Activated gamma-delta T cell (primary cell): ENCODE measurements at places on chromosomes 4 and X.

DNA sequence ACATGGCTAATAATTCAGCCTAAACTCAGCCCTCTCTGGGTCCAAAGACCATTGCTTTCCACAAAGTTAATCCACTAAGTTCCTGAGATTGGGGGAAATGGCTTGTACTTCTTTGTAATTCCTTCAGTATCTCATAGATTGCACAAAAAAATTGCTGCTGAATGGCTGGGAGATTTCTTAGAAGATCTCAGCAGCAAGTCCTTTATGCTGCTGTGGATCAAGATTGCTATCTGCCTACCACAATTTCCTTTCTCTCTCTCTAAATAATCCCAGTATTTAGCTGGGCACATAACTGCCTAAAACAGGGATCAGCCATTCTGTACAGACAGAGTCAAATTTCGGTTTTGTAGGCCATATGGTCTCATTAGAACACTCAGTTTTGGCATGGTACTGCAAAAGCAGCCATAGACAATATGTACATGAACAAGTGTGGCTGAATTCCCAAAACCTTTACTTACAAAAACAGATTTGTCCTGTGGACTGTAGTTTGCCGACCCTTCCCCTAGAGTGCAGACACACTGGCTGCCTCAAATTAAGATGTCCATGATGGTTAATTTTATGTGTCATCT lies 18.5 kb upstream of the HOPX start:
- DNase-seq = no peak

- DNase-seq = no peak
Measured at GRCh38 chr4:87399148-87399547, 8.2 kb upstream of the HSD17B11 start.

GRCh38 chr4:172962564-172963353 lies 205.9 kb upstream of the GALNT7 start:
- no peak for DNase-seq

DNA sequence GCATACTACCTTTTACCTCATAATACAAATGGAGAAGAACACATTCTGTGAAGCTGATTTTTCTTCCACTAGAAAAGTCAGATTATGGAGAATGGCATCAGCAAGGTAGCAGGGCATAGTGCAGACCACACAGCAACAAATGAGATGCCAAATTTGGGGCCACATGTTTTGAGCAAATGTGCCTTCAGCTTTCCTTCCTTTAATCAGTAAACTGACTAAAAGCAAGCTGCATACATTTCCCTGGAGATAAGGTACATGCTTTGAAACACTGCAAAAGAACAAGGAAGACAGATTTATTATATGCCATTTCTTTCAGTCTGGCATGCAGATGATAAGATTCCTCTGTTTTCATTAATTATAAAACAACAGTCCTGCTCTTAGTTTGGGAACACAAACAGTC lies 67.1 kb upstream of the GUCY1A1 start:
- no peak for DNase-seq

GRCh38 chrX:66553973-66554372 lies 84.9 kb downstream of the EDA2R start:
- no peak for DNase-seq

- DNase-seq = no peak
Measured at GRCh38 chr4:111268769-111269414, 646.0 kb upstream of the PITX2 start.

GRCh38 chr4:132614682-132615081 lies 534.4 kb upstream of the PCDH10 start:
- DNase-seq = no peak

DNA sequence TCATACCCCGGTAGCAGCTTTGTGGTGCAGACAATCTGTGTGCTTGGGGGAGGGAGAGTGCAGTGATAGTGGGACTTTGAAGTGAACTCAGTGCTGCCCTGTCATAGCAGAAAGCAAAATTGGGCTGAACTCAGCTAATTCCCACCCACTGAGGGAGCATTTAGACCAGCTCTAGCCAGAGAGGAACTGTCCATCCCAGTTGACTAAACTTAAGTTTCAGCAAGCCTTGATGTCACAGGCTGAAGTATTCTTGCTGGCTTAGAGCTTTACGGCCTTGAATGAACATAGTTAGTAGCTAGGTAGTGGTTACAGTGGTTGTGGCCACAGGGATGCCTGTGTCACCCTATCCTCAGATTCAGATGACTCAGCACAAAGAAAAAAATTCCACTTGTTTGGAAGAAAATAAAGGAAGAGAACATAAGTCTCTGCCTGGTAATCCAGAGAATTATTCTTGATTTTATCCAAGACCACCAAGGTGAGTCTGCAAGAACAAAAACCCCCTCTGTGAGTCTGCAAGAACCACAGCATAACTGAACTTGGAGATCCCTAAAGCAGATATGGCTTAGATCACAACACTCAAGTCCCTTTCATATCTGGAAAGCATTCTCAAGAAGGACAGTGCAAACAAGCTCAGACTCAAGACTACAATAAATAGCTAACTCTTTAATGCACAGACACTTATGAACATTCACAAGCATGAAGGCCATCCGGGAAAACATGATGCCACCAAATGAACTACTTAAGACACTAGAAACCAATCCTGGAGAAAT lies 39.4 kb downstream of the ADH7 start:
- DNase-seq = no peak

DNA sequence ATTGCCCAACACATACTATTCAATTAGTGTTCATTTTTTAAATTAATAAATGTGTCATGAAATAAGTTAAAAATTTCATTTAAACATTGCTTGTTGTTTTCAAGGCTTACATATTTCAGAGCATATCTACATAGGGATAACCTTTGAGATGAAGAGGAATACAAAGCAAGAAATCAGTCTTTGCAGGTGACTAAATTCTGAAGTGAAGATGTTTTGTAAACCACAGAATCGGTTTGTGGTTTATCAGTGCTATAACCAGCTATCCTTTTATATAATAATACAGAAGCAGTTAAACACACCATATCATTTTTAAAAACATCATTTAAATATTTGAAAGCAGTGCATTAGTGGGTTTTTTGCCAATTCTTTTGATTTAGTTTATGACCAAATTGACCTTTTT lies 26.9 kb downstream of the FAM241A start:
- DNase-seq = no peak

DNA sequence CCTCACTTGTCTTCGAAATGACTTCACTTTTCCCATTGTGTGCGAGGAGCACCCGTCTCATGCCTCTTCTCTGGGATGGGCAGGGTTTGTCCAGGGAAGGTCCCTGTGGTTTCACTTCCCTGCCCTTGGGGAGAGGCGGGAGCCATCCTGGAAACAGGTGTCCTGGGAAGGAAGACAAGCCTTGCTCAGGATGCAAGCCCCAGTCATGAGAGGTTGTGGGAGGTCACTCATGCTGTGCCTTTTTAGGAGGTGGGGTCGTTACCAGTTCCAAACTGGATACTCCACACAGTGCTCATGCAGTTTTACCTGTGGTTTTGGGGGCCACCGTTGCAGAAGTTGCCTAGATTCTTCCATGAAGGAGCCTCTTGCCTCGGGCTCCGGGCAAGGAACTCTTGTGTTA lies 3.8 kb downstream of the RGS12 start:
- no peak for DNase-seq

GRCh38 chr4:121182296-121182695 lies 18.2 kb upstream of the TNIP3 start:
- DNase-seq = no peak

- DNase-seq = no peak
Measured at GRCh38 chrX:57104921-57105398, 16.4 kb downstream of the SPIN2B start.

DNA sequence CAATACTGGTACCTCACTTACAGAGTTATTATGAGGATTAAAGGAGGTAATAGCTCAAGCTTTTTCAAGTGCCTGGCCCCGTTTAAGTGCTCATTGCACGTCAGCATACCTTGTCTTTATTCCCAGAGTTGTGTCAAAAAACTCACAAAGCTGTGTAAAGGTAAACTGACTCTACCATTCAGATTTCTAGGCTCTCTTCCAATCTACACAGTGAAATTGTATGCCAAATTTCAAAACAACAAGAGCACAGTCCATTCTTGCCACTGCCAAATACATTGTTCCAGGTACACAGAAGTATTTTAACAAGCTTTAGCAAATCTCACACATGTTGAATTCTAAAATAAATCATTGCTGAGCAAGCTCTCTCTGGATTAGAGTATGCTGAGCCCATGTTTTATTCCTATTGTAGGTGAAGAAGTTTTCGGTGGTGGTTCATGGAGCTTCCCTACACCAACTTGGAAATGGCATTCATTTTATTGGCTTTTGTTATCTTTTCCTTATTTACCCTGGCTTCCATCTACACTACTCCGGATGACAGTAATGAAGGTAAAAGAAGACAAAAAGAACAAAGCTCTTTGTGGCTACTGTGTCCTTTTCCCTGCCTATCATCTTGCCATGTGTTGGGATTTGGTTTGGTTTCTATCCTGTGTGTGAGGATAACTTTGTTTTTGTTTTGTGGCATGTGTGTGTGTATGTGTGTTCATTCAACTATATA lies 16.2 kb downstream of the SMIM31 start:
- no peak for DNase-seq

DNA sequence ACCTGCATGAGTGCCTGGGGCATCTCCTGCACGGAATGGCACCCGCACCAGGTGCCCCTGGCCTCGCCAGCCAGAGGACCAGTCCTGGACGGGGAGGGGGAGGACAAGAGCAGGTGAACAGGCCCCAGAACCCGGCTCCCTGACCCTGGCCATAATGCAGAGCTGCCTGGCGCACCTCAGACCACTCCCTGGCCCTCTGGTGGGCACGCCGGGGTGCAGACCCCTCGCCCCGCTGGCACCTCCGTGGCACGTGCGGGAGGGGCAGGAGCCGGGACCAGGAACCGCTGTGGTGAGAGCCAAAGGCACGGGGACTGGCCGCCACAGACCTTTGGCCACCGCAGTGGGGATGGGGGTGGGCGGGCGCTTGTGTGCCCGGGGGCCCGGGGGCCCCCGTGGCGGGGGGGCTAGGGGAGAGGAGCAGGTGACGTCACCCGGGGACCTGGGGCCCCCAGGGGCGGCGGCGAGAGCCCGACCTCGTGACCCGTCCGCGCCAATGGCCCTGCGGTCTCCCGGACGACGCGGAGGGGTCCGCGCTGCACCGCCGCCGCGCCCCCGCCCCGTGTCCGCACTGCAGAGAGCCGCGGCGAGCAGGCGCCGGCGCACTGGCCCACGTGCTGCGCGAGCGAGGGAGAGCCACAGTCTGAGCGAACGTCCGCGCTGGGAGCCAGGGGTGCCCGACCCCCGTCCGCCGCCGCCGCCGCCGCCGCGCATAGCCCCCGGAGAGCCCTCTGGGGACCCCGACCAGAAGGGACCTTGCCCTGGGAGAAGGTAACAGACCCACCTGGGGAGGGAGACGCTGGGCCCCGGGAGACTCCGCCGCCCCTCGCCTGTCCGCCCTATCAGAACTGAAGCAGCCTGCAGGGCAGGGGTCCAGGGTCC lies at the start of gene PNMA3:
TSS of gene PNMA3 (plus strand) at position 600 of the 879 bp plus-strand sequence. CDS start 586 bp downstream, outside the sequence.
- DNase-seq = no peak

DNA sequence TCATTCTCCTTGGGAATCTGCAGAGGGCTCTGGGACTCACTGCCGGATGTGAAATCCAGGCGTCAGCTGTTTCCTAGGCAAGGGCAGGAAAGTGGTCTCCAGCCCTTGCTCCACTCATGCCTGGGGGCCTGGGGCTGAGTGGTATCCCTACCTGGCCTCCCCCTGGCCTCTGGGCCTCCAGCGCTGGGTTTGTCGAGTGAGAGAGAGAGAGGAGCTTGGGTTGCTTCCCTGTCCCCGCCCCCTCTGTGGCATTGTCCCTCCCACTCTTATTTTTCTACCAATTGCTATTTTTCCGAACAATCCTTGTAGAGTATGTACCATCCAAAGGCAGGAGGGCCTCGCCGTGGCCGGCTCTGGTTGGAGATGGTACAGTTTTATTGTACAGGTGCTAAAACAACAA lies 53.1 kb downstream of the ELF4 start:
- no peak for DNase-seq

- DNase-seq = no peak
Measured at GRCh38 chr4:157075401-157075800, 549 bp upstream of the GLRB start.

DNA sequence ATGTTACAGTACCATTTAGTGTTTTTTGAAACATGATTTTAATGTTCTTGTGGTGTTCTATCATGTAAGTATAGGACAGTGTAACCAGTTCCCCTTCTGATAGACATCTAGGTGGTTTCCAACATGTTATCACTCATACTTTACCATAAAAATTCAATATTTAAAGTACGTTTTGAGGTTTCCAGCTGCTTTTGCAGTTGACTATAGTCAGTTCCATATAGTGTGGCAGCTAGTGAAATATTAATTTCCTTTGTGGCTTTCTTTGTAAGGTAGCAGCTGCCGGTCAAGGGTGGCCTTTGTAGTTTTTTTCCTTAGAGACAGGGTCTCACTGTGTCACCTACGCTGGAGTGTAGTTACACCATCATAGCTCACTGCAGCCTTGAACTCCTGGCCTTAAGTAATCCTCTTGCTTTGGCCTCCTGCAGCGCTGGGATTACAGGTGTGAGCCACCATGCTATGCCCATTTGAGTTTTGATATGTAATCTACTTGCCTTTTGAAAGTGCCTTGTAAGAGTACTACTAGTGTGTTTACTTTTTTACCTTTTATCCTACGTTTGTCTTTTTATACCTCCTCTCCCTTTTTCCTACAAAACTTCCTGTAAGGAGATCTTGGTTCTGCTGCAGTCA lies 63.0 kb downstream of the ARHGAP10 start:
- no peak for DNase-seq

DNA sequence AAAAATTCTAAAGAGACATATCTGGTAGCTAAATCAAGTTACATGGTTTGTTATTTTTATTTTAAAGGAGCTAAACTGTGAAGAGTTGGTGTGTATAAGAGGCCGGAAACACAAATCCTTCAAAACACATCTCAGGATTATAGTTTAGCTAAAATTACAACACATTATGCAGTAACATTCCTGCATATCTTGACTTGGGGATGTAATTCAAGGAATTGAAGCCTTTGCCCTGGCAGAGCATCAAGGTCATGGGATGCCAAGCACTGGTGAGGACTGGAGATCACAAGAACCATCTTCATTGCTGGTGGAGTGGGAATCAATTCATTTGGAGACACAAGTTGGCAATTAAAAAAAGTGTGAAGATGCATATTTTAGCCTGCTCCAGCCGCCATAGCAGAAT lies 86.8 kb upstream of the LSM6 start:
- no peak for DNase-seq

DNA sequence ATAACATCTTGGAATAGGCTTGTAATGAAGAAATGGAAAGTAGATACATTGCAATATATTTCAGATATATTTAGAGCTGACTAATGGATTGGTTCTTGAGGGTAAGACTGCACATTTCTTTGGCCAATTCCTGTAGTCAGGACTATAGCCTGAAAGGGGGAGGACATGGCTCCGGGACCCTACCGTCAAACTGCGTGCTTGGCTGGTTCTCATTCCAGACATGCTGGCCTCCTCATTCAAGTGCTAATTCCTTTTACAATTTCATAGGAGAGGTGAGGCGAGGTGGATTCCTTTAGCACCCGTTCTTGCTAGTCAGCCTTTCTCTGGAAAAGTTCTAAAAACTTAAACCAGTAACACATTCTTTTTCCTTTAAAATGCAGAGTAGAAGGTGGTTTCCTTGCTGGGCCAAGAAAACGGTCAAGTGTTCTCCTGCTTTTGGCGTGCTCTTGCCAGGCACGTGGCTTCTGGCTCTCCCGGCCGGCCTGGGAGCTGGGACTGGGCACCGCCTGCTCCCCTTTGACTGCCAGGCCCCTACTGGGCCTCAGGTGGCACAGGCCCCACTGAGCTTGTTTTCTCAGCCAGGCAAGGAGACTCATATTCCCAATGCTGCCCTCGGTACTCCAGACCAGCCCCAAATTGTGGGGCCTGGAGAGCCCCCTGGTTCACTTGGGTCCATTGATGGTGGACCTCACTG lies 167.2 kb downstream of the STK32B start:
- no peak for DNase-seq
